ENCODE measurements at places on chromosomes 1 and 21. TPM values are rescaled to one million over a fixed set of nuclear protein-coding genes. Genes with fewer than 3 reads are reported as not detected.

Gene FCN3
- total RNA-seq, result 13.2 TPM

DNA sequence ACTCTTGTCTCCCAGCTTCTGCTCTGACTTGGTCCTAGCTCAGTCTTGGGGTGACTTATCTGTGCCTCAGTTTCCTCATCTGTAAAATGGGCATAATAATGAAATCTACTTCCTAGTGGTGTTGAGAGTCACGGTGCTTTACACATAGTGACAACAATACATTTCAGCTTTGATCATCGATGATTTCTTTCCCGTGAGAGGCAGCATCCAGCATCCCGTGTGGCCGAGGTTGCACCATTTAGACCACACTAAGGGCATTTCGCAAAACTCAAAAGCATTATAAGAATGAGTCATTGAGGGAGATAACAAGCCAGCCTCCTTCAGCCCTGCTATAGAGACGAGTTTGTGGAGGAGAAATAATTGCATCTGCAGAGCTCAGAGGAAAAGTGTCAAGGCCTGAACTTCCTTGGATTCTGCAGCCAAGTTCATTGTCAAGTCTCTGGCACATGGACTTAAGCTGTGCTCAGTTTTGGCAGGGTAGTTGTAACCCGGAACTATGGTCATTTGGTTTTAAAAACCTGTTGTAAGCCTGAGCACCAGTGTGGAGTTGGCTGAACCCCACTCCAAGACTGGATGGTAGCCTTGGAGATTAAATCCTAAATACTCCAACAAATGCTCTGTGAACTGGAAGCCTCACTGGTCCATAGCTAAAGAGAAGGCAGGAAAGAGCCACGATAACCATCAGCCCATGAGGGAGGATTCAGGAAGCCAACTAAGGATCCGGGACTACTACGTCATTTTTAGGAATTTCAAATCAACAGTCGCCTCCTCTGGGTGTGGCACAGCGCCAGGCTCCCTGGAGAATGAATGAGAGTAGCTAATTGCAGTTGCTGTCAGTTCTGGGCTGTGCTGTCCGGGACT, 64.2 kb downstream of the TCP10L start:
- no peak overlapping the region for H3K4me3 ChIP-seq
- H3K27me3 ChIP-seq, result no peaks in the 10 kb centered on the region
- H3K27ac ChIP-seq, result peak overlapping the region; percentile 59
- no peaks in the 10 kb centered on the region for H3K4me1 ChIP-seq
- no peak for DNase-seq

GRCh38 chr1:86015375-86015774, 141.2 kb downstream of the COL24A1 start:
- no peaks in the 10 kb centered on the region for H3K36me3 ChIP-seq
- no peak overlapping the region for H3K27ac ChIP-seq
- DNase-seq, result no peak
- H3K27me3 ChIP-seq, result no peaks in the 10 kb centered on the region

DNA sequence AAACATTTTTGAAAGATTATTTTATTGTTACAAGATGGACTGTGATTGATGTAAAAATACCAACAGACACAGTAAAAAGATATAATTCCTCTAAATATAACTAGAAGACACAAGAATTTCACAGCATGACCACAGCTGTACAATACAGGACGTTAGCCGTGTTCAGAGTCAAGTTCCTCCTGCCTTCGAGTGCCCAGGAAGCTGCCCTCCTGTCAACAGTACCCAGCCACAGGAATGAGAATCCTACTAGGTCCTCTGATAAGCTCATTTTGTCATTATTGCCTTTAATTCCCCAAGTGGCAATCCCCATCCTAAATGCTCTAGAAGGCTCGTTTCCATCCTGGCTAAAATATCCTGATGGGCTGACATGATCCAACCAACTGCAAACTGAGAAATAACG, 16.4 kb upstream of the CAPN2 start:
- H3K36me3 ChIP-seq, result no peaks in the 10 kb centered on the region
- no peaks in the 10 kb centered on the region for H3K27me3 ChIP-seq
- peak; percentile 3 for DNase-seq
- peaks cover 15% of the 10 kb centered on the region for H3K4me1 ChIP-seq
- H3K27ac ChIP-seq, result no peak overlapping the region
- H3K4me3 ChIP-seq, result no peak overlapping the region

- no peak overlapping the region for H3K4me3 ChIP-seq
- H3K36me3 ChIP-seq, result no peaks in the 10 kb centered on the region
- no peaks in the 10 kb centered on the region for H3K27me3 ChIP-seq
- no peak for DNase-seq
- H3K4me1 ChIP-seq, result no peaks in the 10 kb centered on the region
Measured at GRCh38 chr1:110505596-110505995, 13.4 kb downstream of the KCNA10 start.

DNA sequence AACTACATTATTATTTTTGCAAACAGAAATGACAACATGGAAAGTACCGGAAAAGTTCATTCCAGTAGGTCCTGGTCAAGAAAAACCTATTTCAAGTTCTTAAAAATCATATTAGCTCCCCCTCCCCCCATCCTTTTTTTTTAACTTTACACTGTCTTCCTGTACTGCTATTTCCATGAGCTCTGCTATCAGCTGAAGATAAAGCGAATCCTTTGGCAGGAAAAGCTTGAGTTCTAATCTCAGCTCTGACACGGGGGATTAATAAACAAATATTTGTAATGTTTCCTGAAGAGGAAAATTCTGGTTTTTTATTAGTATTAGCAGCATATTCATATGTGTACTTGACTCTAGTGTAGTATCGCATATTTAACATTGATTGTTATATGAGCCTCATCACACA, 190.7 kb upstream of the ESRRG start:
- no peaks in the 10 kb centered on the region for H3K36me3 ChIP-seq
- no peak for DNase-seq
- no peak overlapping the region for H3K27ac ChIP-seq
- no peaks in the 10 kb centered on the region for H3K4me1 ChIP-seq
- H3K4me3 ChIP-seq, result no peak overlapping the region

GRCh38 chr1:81690676-81691453, 109.9 kb upstream of the ADGRL2 start:
- H3K27ac ChIP-seq, result no peak overlapping the region
- no peaks in the 10 kb centered on the region for H3K36me3 ChIP-seq
- DNase-seq, result no peak
- no peak overlapping the region for H3K4me3 ChIP-seq
- H3K27me3 ChIP-seq, result no peaks in the 10 kb centered on the region

DNA sequence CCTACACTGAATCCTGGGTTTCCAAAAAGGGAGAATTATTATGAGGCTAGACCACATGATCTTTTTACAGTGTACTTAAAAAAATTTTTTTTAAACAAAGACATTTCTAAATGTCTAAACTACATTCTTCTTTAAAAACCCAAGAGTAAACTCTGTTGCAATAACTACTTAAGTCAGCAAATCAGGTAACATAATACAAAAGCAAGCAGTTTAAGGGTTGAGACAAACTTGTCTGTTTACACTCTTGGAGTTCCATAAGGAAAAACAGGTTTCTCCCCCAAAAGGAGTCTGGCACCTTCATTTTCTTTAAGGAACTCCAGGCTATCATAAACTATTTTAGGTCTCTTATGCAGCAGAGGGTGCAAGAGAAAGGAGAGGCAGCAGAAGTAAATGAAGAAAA, 12.5 kb upstream of the ANKRD45 start:
- no peaks in the 10 kb centered on the region for H3K27me3 ChIP-seq
- no peak overlapping the region for H3K27ac ChIP-seq

GRCh38 chr1:94236630-94237290, 624 bp downstream of the ARHGAP29 start:
- no peaks in the 10 kb centered on the region for H3K36me3 ChIP-seq
- H3K4me1 ChIP-seq, result no peaks in the 10 kb centered on the region
- peak overlapping the region; percentile 86 for H3K27ac ChIP-seq

- H3K4me1 ChIP-seq, result no peaks in the 10 kb centered on the region
- no peak overlapping the region for H3K4me3 ChIP-seq
- no peak for DNase-seq
- H3K27ac ChIP-seq, result no peak overlapping the region
- no peaks in the 10 kb centered on the region for H3K27me3 ChIP-seq
Measured at GRCh38 chr1:43306688-43307457, 6.1 kb downstream of the TIE1 start.

Gene SPATA46
- total RNA-seq, result not detected

GRCh38 chr1:206684003-206684402, 702 bp upstream of the MAPKAPK2 start:
- H3K27ac ChIP-seq, result no peak overlapping the region
- H3K4me1 ChIP-seq, result peaks cover 21% of the 10 kb centered on the region
- DNase-seq, result no peak
- no peaks in the 10 kb centered on the region for H3K27me3 ChIP-seq

Gene GRHL3
- not detected for total RNA-seq

DNA sequence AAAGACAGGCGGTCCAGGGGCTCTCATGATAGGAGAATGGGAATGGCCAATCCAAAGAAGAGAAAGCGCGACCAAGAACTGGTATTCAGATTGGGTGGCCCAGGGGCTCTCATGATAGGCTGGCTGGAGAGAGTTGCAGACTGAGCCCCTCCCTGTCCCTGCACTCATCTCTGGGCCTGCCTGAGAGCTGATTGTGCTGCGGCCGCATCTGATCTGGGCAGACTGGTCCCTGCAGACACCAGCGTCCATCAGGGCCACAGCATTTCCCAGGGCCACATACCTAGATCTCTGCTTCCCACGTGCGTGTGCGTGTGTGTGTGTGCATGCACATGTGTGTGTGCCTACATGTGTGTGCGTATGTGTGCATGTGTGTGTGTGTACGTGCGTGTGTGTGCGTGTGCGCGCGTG, 30.4 kb upstream of the MAN1C1 start:
- H3K4me3 ChIP-seq, result no peak overlapping the region
- H3K36me3 ChIP-seq, result no peaks in the 10 kb centered on the region
- H3K27me3 ChIP-seq, result no peaks in the 10 kb centered on the region
- peaks cover 24% of the 10 kb centered on the region for H3K4me1 ChIP-seq
- no peak for DNase-seq
- H3K27ac ChIP-seq, result no peak overlapping the region

Gene SPRR1B
- total RNA-seq, result not detected

DNA sequence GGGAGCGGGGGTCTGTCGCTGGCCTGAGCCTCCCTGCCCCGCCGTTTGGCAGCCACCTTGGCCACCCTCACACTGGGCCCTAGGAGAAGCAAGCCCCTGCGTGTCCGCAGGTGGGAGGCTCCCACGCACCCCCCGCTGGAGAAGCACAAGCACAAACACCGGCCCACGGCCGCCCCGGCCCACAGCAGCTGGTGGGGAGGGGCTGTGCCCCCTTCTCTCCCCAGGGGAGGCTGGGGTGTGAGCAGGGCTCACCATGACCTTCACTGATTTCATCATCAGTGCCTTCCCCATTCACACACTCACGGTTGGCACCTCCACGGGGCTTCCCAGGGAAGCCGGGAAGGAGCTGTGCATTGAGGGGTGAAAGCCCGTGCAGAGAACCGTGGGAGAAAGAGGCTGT, 7.9 kb downstream of the AGRN start:
- DNase-seq, result no peak
- no peaks in the 10 kb centered on the region for H3K36me3 ChIP-seq
- peaks cover under 1% of the 10 kb centered on the region for H3K4me1 ChIP-seq
- no peak overlapping the region for H3K27ac ChIP-seq
- no peaks in the 10 kb centered on the region for H3K27me3 ChIP-seq
- no peak overlapping the region for H3K4me3 ChIP-seq

DNA sequence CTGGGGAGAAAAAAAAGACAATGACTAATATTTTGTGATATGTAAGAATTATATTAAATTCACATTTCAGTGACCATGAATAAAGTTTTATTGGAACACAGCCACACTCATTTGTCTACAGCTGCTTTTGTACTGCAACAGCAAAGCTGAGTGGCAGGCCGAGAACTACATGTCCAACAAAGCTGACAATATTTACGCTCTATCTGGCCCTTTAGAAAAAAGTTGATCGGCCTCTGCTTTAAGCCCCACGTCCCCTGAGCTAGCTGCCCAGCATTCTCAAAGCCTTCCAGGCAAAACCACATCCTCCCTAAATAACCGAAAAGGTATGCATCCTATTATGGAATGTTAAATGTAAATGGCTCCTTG, 8.6 kb downstream of the SLC2A1 start:
- H3K4me3 ChIP-seq, result no peak overlapping the region
- peak overlapping the region; percentile 38 for H3K27ac ChIP-seq
- H3K4me1 ChIP-seq, result peaks cover 6% of the 10 kb centered on the region
- no peaks in the 10 kb centered on the region for H3K27me3 ChIP-seq
- no peaks in the 10 kb centered on the region for H3K36me3 ChIP-seq
- DNase-seq, result no peak

DNA sequence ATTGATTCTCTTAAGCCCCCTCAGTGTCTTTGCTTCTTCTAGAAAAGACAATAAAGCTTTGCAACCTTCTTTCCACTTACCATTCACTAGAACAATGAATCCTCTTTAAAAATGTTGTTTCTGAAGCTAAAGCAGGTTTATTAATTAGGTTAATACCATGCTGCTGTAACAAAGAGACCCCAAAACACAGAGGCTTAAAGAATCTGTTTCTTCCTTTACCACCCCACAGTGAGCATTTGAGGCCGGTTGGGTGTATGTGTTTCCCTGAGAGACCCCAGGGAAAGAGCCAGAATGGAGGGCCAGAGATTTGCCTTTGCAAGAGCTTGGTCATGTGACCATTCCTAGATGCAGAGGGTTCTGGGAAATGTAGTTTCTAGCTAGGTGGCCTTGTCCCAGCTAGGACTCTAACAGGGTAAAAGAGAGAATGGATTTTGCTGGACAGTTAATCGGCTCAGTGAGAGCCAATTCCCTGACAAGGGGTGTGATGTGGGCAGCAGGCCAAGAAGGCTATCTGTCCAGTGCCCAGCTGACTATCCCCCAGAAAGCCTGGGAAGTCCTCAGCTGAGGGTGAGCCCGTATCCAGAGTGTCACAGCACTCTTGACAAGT, 191.8 kb upstream of the TMEM51 start:
- H3K27ac ChIP-seq, result no peak overlapping the region
- no peak overlapping the region for H3K4me3 ChIP-seq
- H3K27me3 ChIP-seq, result no peaks in the 10 kb centered on the region
- H3K36me3 ChIP-seq, result peaks cover 7% of the 10 kb centered on the region
- no peaks in the 10 kb centered on the region for H3K4me1 ChIP-seq

Data from ascending aorta (tissue), 2 donors.